ENCODE measurements at places on chromosomes 6 and 20.

DNA sequence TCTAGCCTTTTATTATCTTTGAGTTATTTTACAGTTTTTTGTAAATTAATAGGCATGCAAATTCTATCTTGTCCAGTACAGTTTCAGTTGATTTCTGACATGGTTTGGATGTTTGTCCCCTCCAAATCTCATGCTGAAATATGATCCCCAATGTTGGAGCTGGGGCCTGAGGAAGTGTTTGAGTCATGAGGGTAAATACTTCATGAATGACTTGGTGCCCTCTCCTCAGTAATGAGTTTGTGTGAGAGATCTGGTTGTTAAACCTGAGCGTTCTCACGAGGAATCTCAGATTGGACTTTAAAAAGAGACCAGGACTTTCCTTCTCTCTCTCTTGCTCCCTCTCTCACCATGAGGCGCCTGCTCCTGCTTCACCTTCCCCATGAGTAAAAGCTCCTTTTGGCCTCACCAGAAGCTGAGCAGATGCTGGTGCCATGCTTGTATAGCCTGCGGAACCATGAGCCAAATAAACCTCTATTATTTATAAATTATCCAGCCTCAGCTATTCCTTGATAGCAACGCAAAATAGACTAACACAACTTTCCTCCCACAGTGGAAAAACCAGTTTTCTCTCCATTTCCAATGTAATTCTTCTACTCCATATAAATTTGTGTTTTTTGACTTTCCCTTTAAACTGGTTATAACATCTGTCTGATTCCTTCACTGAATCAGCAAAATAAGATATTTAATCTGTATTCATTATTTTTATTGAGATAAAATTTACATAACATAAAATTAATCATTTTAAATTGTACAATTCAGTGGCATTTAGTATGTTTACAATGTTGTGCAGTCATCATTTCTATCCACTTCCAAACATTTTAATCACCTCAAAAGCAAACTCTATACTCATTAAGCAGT lies 78.7 kb upstream of the PRSS16 start:
- DNase-seq, result peak; percentile 65

GRCh38 chr6:1104988-1105670 lies 206.8 kb upstream of the FOXQ1 start:
- DNase-seq, result no peak

GRCh38 chr6:144624246-144624645 lies 339.1 kb downstream of the UTRN start:
- no peak for DNase-seq

GRCh38 chr20:18390201-18390600 lies 76.6 kb downstream of the DZANK1 start:
- DNase-seq, result no peak

- DNase-seq, result no peak
Observed at GRCh38 chr6:144898741-144899140, 613.6 kb downstream of the UTRN start.

DNA sequence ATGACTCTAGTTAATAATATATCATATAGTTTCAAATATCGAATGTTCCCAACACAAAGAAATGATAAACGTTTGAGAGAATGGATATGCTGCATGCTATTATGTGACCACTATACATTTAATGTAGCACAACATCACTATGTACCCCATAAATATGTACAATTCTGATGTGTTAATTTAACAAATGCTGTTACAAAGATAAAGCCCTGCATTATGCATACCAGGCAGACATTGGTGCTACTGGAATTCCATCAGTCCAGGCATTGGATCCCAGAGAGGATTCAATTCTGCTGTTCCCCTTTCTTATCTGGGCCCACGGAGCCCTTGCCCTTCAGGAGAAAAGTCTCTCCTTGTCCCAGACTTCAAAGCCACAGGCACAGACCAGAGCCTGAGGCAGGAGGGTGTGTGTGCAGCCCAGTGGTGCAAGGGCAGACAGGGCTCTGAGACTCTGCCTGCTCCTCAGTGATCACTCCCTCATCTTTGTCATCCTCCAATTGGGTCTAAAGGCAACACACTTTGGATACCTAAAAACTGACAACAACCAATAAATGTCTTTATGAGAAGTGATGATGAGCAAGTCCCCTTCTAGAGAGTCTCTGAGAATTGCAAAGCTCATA lies 45.2 kb downstream of the PSMG4 start:
- DNase-seq, result no peak

DNA sequence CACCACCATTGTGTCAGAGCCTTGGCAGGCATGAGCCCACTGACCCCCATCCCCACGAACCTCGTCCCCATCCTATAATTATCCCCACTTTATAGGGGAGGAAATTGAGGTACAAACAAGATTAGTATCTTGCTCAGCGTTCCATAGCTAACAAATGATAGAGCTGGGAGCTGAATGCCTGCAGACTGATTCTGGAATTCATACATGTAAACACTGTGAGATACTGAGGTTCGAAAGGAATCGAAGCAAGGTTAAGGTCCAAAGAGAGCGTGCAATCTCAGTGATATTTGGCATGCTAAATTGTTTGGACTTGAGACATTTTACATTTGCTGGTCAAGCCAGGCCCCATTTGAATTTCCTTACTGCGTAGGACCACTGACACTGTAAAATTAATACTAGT lies 746.6 kb downstream of the COL12A1 start:
- no peak for DNase-seq

- no peak for DNase-seq
Observed at GRCh38 chr6:85641897-85642773, 551 bp downstream of the SYNCRIP start.
